K562 (cell line): ENCODE measurements at places on chromosomes 11 and 22. TPM values are rescaled to one million over a fixed set of nuclear protein-coding genes. Genes with fewer than 3 reads are reported as not detected.

GRCh38 chr11:120909676-120910416, 114.1 kb upstream of the TBCEL start:
- DNase-seq, result no peak

CRYBB3 gene
- not detected in 2 replicates for total RNA-seq

DNA sequence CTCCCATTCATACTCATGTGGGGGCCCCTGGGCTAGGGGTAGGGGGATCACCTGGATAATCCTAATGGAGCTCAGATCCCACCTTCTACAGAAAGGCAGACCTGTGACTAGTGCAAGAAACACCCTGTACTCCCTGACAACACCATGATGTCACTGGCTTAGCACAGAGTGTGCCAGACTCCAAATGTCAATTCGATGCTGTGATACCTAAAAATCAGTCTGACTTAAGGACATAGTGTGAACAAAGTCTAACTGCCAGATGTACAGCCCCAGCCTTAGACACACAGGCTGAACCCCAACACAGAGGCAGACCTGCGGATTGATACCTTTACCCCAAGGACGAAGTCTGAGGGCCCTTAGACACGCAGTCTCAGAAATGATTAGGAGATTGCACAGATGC, 8.5 kb downstream of the ABCC8 start:
- DNase-seq, result no peak

DNA sequence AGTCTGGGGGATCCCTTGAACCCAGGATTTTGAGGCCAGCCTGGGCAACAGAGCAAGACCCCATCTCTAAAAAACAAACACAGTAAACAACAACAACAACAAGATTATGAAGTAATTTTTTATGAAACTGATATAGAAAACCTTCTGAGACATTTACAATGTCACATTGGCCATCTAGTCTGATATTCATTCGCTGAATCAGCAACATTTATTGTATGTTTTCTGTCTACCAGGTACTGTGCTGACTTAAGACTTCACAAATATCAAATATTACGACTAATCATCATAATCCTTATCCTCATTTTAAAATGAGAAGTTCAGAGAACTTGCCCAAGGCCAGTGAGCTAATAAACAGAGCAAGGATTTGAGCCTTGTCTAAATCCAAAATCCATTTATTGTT, 120.8 kb downstream of the ATM start:
- DNase-seq, result no peak

KCTD14 gene
- total RNA-seq, result 0.09 and 0.29 TPM in 2 replicates

- DNase-seq, result no peak
Observed at GRCh38 chr11:104286129-104286528, 122.2 kb upstream of the PDGFD start.

- no peak for DNase-seq
Observed at GRCh38 chr11:11044137-11044855, 186.4 kb upstream of the ZBED5 start.

- no peak for DNase-seq
Observed at GRCh38 chr22:27803841-27804415, 2.4 kb upstream of the MN1 start.

DNA sequence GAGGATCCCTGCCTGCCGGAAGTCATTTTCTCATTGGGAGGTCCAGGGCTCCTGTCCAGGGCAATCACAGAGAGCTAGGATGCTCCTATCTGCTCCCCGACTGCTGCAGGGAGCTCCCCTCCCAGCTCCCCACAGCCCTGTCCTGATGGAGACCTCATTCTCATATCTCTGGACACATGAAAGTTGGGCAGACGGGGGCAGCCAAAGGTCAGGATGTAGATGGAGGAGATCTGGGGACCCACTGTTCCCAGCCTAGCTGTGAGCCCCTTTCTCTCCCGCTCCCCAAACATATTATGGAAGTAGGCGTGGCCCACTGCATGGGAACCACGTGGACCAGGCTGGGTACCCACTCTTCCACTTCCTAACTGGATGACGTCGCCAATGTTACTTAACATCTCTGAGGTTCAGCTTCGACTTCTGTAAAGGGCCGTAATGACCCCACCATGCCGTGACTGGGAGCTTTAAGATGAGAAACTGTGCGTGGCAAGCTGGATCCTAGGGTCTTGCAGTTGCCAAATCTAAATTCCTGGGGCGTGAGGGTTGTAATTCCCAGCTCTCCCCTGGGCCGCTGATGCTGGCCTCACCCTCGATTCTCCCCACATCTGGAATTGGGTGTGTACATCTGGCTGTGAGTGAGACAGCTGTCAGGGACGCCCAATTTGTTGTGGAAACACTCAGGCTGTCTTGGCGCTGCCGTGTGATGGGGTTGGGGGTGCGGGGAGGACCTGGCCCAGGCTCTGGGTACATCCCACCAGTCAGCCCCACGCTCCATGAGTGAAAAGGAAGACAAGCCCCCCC, 1.8 kb downstream of the CDC42EP2 start:
- DNase-seq, result no peak

DNA sequence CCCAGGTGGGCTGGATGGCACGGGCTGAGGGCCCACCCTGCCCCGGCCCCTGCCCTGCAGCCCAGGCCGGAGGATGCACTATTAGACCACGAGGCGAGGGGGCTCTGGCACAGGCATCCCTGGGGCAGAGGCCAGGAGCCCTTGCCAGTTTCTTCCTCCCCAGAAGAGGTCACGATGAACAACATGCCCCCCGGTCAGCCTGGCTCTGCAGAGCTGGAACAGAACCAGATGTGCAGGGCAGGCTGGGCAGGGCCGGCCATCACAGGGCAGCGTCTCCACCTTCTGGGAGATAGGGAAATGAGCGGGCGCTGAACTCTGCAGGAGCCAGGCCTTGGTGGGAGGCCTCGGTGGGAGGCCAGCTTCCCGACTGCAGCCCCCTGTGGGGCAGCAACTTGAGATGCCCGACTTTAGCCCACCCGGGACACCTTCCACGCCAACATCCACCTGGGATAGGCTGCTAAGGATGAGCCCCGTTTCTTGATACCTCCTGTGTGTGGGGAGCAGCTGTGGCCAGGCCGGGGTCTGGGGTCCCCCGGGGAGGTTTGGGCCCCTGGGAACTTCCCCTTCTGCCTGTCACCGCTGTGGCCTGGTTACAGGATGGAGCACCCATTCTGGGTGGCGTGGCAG, 21.8 kb upstream of the GNB1L start:
- DNase-seq, result no peak

DNA sequence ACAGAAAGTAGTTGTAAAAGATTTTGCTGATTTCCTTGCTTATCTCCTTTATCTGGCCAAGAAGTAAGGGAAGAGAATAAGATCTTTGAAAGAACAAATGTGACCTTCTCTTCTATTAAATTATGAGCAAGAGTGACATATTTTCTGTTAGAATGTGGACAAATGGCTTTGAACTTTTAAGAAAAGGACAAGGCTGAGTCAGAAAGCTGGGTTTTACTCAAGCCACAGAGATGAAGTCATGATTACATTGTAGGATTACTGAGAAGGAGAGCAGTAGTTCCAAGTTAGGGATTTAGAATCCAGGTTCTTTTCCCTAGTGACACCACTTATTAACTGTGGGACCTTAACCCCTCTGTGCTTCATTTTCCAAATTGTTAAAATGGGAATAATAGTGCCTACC, 13.5 kb downstream of the CCDC90B start:
- DNase-seq, result no peak

TSGA10IP gene
- not detected in 2 replicates for total RNA-seq

SCO2 gene
- 4.0 and 8.9 TPM in 2 replicates for total RNA-seq

GRCh38 chr11:79028225-79028624, 412.6 kb downstream of the TENM4 start:
- DNase-seq, result no peak

DNA sequence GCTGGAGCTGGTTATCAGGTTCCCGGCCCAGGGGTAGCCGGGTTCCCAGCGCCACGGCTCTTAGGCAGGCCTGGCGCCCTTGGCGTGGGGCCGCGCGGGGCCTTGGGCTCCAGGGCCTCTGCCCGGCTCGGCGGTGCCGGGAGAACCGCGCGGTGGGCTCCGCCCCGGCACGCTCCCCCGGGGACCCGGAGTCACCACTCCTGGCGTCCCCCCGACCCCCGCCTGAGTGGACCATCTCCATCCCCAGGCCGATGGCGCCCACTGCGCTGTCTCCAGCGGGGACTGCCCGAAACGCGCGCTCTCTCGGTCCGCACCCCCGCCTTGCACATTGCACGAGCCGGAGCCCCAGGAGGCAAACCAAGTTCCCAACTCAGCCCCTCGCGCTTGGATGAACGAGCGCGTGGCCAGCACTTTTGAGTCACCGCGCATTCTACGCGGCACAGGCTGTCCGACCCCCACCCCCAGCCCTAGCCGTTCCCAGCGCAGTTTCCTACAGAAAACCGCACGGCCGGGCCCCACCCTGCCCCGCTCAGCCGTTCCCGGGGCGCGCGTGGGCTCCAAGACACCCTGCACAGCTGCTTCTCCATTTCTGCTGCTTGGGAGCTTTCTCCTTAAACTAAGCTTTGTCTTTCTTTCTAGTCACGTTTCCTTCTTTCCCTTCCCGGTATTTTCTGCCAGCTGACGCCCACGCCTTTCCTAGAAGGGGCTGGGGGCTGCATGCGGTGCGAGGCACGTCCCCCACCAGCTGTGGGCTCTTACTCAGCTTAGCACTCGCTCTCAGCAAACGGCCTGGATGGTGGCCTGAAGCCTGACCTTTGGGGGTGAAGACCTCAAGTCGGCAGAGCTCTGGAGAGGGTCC, 650 bp upstream of the CHID1 start:
- peak; percentile 69 for DNase-seq

CCDC116 gene
- 11.3 and 15.6 TPM in 2 replicates for total RNA-seq

DNA sequence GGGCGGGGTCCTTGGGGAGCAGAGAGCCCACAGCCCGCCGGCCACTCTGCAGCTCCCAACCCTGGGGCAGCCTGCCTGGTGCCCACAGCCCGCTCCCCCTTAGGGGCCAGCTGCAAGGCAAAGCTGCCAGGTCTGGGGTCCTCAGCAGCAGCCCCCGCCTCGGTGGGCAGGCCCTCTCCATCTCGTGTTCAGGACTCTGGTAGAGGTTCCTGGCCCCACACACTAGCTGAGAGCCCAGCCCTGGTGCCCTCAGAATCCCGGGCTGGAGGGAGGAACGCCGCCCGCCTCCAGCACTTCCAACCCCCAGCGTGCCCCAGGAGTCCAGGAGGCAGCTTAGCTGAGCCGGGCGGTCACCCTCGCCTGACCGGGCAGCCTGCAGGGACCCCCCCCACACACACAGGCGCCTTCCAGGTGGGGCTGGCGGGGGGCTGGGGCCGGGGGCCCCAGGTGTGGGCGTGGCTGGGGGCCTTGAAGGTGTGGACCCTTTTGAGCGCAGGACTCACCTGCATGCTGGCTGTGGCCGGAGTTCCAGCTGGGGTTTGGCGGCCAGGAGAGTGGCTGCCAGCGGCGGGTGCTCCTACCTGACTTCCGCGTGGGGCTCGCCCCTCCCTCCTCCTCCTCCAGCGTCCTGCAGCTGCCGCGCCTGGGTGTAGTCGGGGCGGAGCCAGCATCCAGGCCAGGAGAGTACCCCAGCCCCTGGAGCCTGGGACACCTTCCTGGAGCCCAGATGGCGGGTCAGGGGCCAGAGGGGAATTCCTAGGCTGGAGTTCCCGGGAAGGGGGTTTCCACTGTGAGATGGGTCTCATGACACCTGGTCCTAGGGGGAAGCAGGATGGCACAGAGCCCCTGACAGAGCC, at the start of gene ANO9:
Gene ANO9 (minus strand): TSS at position 594 of the 857 bp plus-strand sequence. CDS start 85 bp downstream, at position 509.
- peak; percentile 73 for DNase-seq

DNA sequence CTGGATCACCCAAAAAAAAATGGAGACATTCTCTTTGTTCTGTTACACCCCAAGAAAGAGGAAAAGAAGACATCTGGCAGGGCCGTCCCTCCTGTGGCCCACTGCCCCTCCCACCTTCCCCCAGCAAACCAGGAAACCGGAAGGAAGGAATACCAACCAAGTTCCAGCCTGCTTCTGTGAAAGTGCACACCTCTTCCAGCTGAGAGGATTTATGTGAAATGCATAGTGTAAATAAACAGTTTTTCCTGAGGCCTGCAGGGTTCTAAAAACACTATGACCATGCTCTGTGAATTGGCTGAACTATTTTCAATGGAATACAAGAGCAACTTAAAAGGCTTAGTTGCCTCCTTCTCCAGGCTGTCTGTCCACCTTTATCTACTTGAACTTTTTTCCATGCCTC, 50.0 kb upstream of the CHST1 start:
- DNase-seq, result no peak

OR8G1 gene
- 0.44 and 0.54 TPM in 2 replicates for total RNA-seq

DNA sequence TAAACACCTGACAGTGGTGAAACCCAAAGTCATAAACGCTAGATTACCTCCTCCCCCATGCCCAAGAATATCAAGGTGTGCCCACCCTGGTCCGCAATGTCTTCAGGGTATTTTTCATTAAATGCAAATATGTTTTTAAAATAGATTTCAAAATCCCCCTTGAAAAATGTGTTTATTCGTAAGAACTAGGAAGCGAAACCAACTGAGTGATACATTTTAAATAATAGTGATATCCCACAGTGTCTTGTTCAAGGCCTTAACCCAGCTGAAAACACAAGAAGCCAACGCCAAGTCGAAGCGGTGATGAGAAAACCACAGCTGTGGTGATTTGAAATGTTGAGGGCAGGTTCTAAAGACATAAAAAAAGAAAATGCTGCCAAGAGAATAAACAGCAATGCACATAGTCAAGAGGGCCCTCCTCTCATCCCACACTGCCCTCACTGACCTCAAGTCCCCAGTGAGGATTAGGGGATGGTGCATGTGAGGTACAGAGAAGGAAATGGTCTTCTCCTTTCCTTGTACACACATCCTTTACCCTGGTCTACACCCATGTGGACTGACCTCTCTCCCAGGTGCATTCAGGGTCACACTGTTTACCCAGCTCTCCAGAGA, 25.5 kb downstream of the KCNJ1 start:
- DNase-seq, result no peak

DNA sequence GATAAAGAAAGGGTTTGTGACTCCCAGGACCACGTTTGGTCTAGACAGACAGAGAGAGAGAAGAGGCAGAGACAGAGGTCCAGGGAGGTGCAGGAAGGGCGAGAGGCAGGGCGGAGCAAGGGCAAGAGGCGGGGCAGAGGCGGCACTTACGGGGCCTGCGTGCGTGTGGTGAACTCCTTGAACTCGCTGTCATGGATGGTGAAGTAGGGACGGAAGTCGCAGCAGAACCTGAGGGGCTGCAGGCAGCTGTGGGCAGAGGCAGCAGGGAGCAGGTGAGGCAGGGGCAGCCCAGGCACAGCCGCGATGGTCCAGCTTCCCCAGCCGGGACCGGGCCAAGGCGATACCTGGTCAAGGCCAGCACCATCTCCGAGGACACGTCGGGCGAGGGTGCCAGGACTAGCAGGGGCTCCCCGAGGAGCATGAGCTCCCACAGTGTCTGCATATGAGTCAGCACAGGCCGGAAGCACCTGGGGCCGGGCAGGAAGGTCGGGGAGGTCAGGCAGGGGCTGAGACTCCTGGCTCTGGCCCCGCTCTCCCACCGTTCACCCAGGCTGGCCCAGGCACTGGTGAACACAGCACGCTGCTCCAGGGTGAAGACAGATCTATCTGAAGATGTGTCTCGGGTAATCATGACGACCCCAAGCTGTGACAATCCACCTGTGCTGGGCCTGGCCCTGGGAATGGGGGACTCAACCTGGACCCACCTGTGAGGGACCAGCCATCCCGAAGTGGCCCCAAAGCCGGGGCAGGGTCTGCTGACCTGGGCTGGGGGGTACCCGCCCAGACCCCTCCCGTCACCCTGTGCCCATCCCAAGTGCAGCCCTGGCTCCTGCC, 7.2 kb upstream of the PLXNB2 start:
- DNase-seq, result peak; percentile 52
